ENCODE measurements at places on chromosomes 1 and 21. TPM values are rescaled to one million over a fixed set of nuclear protein-coding genes. Genes with fewer than 3 reads are reported as not detected.

GRCh38 chr1:232038706-232039677 lies 412.4 kb downstream of the DISC1 start:
- DNase-seq = no peak

- no peak for DNase-seq
Measured at GRCh38 chr1:109298666-109299557, 7.9 kb downstream of the MYBPHL start.

- DNase-seq = peak; percentile 77
Measured at GRCh38 chr1:25501235-25502058, 42.0 kb upstream of the LDLRAP1 start.

- DNase-seq = no peak
Measured at GRCh38 chr1:31712630-31713029, 8.8 kb upstream of the COL16A1 start.

- DNase-seq = no peak
Measured at GRCh38 chr1:179973198-179974110, 18.8 kb downstream of the CEP350 start.

GRCh38 chr1:58929671-58930325 lies 146.0 kb upstream of the JUN start:
- no peak for DNase-seq

DNA sequence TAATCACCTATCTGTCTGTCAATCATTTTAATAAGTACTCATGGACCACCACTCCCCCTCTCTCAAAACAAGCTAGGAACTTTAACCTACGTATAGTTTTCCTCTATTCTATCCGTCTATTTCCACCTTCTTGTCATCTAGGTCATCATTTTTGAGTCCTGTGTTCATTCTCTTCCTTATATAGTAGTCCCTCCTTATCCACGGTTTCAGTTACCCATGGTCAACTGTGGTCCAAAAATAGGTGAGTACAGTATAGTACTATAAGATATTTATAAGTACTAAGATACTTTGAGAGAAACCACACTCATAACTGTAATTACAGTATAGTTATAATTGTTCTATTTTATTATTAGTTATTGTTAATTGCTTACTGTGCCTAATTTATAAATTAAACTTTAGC lies 7.5 kb downstream of the PKN2 start:
- no peak for DNase-seq

DNA sequence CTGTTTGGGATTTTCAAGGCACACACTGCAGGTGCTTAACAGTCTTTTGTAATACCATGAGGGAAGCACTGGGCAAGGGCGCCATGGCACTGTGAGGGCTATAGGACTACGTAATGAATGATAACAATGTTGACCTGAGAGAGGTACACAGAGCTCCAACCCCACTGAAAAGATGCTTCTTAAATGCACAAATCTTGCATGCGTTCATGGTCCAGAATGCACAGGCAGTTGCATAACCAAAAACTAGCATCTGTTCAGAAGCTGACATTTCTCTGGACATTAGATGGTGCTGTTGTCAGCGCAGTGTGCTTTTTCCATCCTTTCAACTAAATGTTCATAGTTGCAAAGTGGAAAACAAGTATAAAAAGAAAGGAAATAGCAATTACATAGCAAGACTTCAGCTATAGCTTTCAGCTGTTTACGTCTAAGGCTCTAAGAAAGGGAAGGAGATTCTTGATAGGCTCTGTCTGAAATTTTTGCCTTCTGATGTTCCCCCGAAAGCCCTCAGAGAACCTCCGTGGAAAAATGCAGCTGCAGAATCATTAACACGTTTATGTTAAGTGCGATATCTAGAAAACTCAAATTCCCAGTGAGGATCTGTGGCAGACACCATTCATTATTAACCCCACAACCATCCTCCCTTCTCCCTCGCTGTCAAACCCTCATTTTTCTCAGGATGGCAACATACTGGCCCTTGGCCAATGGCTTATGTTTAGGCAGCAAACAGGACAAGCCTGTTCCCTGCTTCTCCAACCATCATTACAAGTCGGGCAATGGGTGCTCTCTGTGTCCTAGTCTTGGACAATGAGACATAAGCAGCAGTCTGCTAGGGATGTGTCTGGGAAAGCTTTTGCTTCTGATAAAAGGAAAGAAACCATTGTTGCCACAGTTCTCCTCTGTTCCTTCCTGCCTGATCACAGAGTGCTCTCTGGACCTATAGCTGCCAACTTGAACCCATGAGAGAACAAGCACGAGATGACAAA lies 8.2 kb upstream of the TARBP1 start:
- DNase-seq = no peak

DNA sequence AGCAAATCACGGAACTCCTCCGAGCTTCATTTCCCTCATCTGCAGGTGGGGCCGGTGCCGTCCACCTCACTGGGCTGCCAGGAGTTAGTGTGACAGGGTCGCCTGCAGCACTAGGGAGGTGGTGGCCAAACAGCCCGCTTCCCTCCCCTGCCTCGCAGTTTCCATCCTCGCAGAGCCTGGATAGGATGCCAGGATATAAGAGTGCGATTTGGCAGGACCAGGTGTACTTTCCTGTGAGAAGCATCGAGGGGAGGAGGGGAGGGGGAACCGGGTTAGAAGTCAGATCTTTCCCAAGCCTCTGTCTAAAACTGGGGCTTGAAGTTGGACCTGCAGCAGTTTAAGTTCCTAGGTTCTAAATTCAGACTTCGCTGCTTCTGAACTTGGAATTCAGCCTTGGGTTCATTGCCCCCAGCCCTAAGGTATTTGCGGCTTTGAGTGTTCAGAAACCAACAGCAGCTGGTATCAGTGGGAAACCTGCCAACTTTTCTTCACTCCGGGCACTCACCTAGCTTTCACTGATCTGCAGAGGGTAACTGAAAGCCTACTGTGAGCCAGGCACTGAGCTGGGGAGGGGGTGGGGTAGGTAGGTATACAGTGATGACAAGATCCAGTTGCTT lies 1.7 kb upstream of the JUN start:
- peak; percentile 50 for DNase-seq

- no peak for DNase-seq
Measured at GRCh38 chr1:203296460-203297073, 8.8 kb upstream of the BTG2 start.

- DNase-seq = no peak
Measured at GRCh38 chr1:86504137-86504479, 35.4 kb downstream of the CLCA1 start.

GRCh38 chr1:204503913-204504519 lies 9.4 kb upstream of the PIK3C2B start:
- DNase-seq = no peak

- DNase-seq = no peak
Measured at GRCh38 chr1:230270559-230271281, 155.4 kb downstream of the PGBD5 start.

GRCh38 chr1:33119532-33120217 lies 38.7 kb downstream of the AZIN2 start:
- DNase-seq = peak; percentile 93

GRCh38 chr1:82485591-82486369 lies 685.0 kb downstream of the ADGRL2 start:
- peak; percentile 15 for DNase-seq

GRCh38 chr1:16208270-16208987 lies 4.0 kb downstream of the ARHGEF19 start:
- no peak for DNase-seq

DNA sequence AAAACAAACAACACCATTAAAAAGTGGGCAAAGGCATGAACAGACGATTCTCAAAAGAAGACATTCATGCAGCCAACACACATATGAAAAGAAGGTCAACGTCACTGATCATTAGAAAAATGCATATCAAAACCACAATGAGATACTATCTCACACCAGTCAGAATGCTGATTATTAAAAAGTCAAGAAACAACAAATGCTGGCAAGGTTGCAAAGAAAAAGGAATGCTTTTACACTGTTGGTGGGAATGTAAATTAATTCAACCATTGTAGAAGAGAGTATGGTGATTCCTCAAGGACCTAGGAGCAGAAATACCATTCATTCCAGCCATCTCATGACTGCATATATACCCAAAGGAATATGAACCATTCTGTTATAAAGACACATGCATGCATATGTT lies 419.6 kb downstream of the NEGR1 start:
- no peak for DNase-seq

GRCh38 chr1:18921516-18922251 lies 19.3 kb upstream of the ALDH4A1 start:
- no peak for DNase-seq

GRCh38 chr1:161738627-161739287 lies 10.8 kb upstream of the DUSP12 start:
- DNase-seq = no peak

DNA sequence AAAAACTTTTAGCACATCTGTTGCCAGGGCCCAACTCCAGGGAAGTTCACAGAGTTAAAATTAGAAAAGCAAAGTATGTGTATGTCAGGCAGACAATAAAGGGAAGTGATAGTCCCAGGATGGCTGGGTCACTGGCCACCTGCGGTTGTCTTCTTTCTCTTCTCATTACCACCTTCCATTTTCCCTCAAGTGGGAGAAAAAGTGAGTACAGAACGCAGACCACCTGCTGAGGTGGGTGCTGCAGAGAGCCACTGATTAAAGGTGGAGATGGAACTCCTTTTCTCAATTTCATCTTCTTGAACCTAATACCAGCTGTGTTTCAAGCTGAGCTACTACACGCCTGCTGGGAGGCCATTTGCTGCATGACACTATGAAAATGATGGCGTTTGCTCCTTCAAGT lies 88.8 kb upstream of the PDE4B start:
- no peak for DNase-seq

- no peak for DNase-seq
Measured at GRCh38 chr1:212007886-212008285, 27.5 kb downstream of the INTS7 start.

DNA sequence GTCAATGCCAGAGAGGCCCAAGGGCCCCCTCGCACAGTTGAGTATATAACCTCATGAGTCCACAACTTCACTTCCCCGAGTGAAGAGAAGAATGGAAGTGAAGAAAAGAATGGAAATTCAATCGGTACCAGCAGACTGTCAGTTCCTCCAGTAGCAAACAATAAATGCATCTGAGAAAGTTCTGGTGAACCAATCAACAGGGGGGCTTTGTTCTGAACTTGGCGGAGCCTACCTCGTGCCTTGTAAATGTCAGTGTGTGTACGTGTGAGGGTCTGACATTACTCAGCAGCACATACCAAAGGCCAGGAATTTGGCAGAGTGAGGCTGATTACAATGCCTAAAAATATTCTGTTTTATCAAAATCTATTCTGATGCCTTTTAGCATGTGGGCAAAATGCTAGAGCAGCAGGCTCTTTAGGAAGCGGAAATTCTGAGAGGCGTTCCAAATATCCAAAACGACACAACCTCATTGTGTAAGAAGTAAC lies 238.5 kb downstream of the LTN1 start:
- DNase-seq = no peak

DNA sequence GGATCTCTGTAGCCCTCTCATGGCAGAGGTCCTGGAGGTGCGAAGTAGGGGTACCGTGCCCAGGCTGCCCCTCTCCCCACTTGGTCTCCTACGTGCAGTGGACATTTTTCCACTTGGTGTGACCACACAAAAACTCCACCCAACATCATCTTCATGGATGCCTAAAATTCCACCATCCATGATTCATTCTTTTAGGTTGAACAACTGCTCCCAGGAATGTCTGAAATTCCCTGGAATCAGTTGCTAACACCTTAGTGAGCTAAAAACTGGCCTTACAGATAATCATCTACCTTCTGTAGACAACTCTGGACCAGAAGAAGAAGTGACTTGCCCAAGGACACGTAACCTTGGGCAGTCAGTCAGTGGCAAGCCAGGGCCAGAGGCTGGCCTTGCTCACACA lies 32.1 kb upstream of the CLIC4 start:
- no peak for DNase-seq

DNA sequence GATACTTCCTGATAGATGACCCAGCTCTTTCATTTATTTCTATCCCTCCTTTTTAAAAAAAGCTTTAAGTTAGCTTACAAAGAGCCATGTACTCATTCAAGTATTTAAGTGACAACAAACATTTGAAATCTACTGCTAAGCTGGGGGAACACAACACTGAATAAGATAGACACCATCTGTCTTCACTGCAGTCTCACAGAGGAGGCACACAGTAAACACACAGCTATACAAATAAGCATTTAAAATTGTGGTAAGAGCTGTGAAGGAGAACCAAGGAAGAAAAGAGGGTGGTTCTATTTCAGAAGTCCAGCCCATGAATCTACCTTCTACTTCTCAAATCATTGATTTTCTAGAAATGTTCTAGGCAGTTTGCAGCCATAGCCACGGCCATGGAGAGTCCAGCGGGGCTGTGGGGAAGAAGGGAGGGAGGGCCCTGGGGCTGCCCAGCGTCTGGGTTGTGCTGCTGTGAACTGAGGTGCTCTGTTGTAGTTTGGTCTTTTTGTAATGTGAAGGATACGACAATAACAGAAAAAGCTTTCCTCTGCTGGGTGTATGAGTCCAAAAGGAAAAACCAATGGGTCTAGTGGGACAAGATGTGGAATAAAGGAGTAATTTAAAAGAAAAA lies 28.2 kb downstream of the PRDM2 start:
- no peak for DNase-seq

DNA sequence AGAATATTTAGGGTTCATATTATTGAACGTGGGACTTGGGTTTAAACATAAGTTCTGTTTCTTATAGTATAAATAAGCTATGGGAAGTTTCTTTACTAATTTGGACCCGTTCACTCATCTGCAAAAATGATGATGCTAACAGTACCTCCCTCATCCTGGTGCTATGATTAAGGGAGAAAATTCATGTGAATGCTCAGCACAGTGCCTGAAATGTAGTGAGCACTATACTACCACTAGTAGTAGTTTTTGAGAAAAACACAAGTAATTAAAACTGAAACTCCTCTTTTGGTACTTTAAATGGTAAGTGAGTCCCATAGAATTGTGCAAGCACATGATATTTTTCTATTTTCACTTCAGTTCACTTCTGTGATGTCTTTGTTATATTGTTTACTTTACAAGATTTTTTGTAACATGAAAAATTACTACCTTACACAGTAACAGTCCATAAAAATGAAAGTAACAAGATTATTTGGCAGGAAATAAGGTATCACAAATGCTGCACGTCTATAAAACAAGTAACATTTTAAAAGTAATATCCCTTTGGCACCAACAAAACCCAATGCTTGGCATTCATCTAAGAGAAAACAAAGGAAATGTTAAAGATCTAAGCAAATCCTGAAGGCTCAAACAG lies 11.3 kb upstream of the PTPRC start:
- DNase-seq = no peak

Gene APH1A
- 175 TPM for total RNA-seq

Gene HSF2BP
- total RNA-seq = 0.52 TPM

Gene LORICRIN
- not detected for total RNA-seq

Gene SPATA45
- 0.63 TPM for total RNA-seq

Gene NRAS
- total RNA-seq = 108 TPM

Gene HSD11B1
- total RNA-seq = not detected

Gene SERPINC1
- total RNA-seq = 1.7 TPM

Gene TAF12
- total RNA-seq = 72.3 TPM

Gene CD2
- not detected for total RNA-seq

Gene ARHGEF16
- total RNA-seq = 34.7 TPM

Gene COL6A1
- total RNA-seq = 283 TPM

Gene UBXN10
- total RNA-seq = 0.73 TPM

All from H7 (cell line).